ENCODE measurements at places on chromosomes 1 and 21.

DNA sequence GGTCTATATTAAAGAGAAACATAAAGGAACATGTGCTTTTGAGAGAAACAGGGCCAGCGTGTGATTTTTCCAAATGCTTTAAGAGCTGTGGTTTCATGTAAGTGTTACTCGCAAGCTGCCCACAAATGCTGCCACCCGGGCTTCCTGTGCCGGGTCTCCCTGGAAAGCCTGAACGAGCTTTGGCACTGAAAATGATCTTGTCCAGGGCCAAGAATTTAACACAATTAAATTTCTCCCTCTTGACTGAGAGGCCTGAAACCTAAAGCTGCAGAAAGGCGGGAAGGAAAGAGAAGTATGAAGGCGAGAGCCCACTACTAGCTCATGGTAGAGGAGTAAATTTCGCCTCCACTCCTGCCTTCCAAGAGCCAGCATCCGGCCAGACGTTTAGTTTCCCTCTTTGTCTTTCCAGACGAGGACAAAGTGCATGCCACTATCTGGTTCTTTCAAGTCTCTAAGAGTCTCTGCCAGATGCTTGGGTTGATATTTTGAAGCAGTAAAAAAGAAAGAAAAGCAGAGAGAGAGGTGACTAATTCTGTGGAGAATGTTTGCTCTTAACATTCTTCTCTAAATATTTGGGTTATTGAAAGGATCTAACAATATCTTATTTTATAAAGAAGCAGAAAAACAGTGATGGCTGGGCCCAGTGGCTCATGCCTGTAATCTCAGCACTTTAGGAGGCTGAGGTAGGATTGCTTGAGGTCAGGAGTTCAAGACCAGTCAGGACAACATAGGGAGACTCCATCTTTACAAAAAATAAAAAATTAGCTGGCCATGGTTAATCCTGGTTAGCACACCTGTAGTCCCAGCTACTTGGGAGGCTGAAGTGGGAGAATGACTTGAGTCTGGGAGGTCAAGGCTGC lies 100.0 kb upstream of the HNRNPU start:
- no peak for DNase-seq

GRCh38 chr1:107196973-107197562 lies 56.2 kb downstream of the NTNG1 start:
- no peak for DNase-seq

DNA sequence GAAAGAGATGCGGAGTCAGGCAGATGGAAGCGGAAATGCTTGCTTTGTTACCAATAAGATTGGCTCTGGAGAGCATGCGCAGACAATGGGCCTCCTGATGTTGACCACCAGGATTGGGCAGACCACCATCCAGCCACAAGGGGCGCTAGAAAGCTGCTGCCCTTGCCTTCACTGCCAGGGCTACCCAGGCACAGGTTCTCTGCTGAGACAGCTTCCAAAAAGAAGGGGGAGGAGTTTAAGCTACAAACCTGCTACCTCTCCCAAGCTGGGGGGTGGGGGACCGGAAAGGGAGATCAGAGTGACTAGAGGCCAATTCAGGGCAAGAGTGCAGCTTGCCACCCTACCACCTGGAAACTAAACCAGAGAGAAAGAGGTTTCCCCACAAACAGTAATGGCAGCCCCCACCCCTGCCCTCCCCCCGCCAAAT lies 369.7 kb downstream of the RRAGC start:
- no peak for DNase-seq

DNA sequence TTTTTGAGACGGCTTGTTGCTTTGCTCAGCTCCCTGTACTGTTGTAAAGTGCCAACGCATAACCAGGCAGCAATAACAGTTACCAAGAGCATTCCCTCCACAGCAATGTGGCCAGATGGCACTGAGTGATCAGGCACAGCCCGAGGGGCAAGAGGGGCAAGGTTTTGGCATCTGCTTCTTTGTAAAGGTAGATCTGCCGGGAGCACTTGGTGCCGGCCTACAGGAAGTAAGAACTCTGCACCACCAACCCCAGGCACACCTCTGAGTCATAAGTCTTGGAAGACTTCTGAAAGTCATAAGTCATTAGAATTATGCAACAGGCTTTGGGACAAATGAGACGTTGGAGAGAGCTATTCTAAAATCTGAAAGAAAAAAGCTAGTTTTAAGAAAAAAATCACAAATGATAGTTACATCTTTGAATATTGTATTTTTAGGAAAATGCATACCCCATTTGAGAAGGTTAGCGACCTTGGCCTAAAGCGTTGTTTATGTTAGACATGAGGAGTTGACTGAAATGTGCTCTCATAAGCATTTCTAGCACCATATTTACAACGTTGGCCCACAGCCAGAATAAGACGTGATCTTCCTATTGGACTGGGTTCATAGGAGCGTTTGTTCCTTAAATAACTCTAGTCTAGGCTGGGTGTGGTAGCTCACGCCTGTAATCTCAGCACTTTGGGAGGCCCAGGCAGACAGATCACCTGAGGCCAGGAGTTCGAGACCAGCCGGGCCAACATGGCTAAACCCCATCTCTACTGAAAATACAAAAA lies 37.7 kb upstream of the MAP10 start:
- no peak for DNase-seq

DNA sequence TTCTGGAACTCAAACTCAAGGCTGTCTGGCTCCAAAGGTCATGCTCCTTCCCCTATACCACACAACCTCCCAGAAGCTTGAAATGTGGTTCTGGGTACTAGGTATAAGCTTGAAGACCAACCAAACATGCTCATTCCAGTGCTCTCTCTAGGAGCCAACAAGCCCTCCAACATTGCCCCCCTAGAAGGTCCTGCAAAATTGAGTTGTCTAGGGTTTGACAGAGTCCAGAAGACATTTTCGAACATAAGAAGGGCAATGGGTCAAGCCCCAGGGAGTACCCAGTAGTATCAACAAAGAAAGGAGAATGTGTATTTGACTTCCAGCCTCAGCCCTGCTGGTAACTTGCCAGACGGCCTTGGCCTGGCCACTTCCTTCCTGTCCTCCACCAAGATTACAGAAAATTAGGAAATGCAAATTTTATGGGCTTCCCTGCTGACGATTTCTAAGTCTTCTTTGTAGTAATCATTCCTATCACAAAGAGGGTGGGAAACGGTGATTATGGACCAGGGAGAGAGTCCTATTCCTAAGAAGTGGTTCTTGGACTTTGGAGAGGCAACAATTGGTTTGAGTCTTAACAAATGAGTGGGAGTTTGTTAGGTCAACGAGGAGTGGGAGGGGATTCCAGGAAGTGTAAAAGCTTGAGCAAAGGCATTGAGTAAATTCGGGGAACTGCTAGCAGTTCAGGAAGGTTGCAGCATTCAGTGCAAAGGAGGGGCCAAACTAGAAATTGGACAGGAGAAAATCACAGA lies 18.7 kb upstream of the SLAMF1 start:
- no peak for DNase-seq

All from stimulated activated CD4-positive, alpha-beta T cell treated with anti-CD3 and anti-CD28 coated beads, Interleukin-1b, Interleukin-23, amount 100 ng/mL, for 1 hour (primary cell).